Transverse colon (tissue), 4 donors: ENCODE measurements at places on chromosomes 3 and 15.

DNA sequence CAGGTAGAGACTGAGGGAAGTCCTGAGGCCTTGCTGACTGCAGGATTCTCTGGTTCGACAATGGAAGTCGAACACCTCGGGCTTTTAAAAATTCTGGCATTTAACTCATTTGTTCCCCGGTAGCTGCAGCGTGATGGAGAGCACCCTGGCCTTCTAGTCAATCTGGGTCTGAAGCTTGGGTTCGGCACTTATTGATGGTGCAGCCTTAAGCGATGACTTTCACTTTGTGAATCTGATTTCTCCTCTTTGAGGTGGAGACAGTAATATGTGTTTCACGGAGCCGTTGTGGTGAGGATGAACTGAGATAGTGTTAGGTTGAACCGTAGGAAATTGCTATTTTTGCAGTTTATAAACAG lies 621 bp upstream of the PARP6 start:
- no peaks in the 10 kb centered on the region for H3K27me3 ChIP-seq
- H3K4me1 ChIP-seq: peaks cover 14% of the 10 kb centered on the region
- H3K27ac ChIP-seq: peak overlapping the region; percentile 93
- DNase-seq: no peak

GRCh38 chr3:78736863-78737262 lies 1030.9 kb downstream of the ROBO1 start:
- H3K36me3 ChIP-seq: no peaks in the 10 kb centered on the region
- H3K4me1 ChIP-seq: no peaks in the 10 kb centered on the region
- no peaks in the 10 kb centered on the region for H3K27me3 ChIP-seq
- no peak for DNase-seq
- no peak overlapping the region for H3K27ac ChIP-seq

- H3K36me3 ChIP-seq: no peaks in the 10 kb centered on the region
- H3K4me1 ChIP-seq: peaks cover 13% of the 10 kb centered on the region
- no peak overlapping the region for H3K4me3 ChIP-seq
- no peaks in the 10 kb centered on the region for H3K27me3 ChIP-seq
- peak overlapping the region; percentile 53 for H3K27ac ChIP-seq
These were observed 122.4 kb downstream of the THSD4 start for GRCh38 chr15:71237456-71238188.

DNA sequence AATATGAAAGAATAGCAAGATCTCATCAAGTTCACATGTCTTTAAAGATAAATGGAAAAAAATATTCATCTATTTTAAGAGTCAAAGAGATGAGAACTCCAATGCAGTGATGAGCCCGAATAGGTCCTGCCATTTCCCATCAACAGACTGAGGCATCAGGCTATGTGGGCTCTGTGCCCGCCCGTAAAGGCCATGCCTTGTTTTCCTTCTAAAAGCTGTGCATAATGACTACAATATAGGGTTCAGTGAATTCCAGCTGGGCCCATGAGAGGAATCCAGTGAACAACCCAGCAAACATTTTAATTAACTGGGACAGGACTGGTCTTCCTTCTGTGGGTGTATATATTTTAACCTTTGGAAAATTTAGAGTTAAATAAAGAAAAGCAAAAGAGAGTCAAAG lies 44.6 kb downstream of the RASGRP1 start:
- no peak overlapping the region for H3K27ac ChIP-seq
- no peak for DNase-seq
- no peaks in the 10 kb centered on the region for H3K4me1 ChIP-seq
- no peaks in the 10 kb centered on the region for H3K36me3 ChIP-seq

- H3K4me3 ChIP-seq: no peak overlapping the region
- H3K27me3 ChIP-seq: no peaks in the 10 kb centered on the region
- DNase-seq: peak; percentile 18
- no peaks in the 10 kb centered on the region for H3K36me3 ChIP-seq
- H3K4me1 ChIP-seq: peaks cover 27% of the 10 kb centered on the region
These were observed 24.4 kb downstream of the SLC2A2 start for GRCh38 chr3:171001957-171002694.

DNA sequence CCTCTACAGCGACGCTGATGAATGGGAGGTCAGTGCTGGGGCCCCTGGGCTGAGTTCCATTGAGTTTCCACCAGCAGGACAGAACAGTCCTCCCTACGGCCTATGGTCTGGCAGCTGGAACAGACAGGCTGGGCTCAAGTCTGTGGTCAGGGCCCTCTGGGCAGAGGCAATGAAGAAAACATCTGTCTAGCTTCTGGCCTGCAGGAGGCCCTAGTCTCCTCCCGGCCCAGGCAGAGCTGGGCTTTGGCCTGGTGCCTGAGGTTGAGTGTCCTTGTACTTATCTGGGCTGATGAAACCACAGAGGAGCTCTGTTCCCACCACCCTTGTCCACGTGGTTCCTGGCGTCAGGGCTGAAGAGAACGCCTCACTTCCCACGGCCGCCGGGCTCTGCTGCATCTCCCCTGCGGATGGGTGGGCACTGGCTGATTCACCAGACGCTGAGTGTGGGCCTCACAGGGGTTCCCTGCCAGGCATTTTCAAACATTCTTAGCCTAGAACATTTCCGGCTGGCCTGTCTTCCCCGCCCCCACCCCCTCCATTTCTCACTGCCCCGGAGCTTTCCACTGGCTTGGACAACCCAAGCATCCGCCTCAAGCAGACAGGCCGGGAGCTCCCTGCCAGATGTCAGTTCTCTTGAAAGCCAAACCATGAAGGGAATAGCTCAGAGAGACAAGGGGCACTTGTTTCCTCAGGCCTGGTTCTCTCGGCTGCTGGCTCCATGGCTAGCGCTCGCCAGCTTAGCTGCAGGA lies 20.3 kb downstream of the PPCDC start:
- DNase-seq: peak; percentile 91
- peak overlapping the region; percentile 83 for H3K27ac ChIP-seq
- H3K4me3 ChIP-seq: no peak overlapping the region
- H3K27me3 ChIP-seq: no peaks in the 10 kb centered on the region

DNA sequence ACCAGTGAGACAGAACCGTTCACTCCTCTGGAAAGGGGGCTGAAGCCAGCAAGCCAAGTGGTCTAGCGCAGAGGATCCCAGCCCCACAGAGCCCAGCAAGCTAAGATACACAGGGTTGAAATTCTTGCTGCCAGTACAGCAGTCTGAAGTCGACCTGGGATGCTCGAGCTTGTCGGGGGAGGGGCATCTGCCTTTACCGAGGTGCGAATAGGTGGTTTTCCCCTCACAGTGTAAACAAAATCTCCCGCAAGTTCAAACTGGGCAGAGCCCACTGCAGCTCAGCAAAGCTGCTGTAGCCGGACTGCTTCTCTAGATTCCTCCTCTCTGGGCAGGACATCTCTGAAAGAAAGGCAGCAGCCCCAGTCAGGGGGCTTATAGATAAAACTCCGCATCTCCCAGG lies 11.4 kb downstream of the CEP97 start:
- no peak for DNase-seq
- H3K36me3 ChIP-seq: no peaks in the 10 kb centered on the region
- no peak overlapping the region for H3K4me3 ChIP-seq
- H3K27ac ChIP-seq: no peak overlapping the region
- no peaks in the 10 kb centered on the region for H3K4me1 ChIP-seq

- peaks cover 23% of the 10 kb centered on the region for H3K27me3 ChIP-seq
- peak; percentile 34 for DNase-seq
- no peaks in the 10 kb centered on the region for H3K36me3 ChIP-seq
- H3K27ac ChIP-seq: peak overlapping the region; percentile 84
- peak overlapping the region; percentile 95 for H3K4me3 ChIP-seq
These were observed 1.2 kb upstream of the BAHD1 start for GRCh38 chr15:40439461-40439959.

GRCh38 chr3:36900474-36901443 lies 44.1 kb downstream of the TRANK1 start:
- H3K27ac ChIP-seq: no peak overlapping the region
- no peaks in the 10 kb centered on the region for H3K4me1 ChIP-seq
- H3K27me3 ChIP-seq: no peaks in the 10 kb centered on the region
- H3K4me3 ChIP-seq: no peak overlapping the region
- H3K36me3 ChIP-seq: no peaks in the 10 kb centered on the region
- no peak for DNase-seq

- H3K4me1 ChIP-seq: no peaks in the 10 kb centered on the region
- no peaks in the 10 kb centered on the region for H3K36me3 ChIP-seq
- no peak overlapping the region for H3K4me3 ChIP-seq
- H3K27me3 ChIP-seq: no peaks in the 10 kb centered on the region
- H3K27ac ChIP-seq: no peak overlapping the region
These were observed 37.9 kb downstream of the PPCDC start for GRCh38 chr15:75061272-75061671.

GRCh38 chr15:57572468-57572867 lies 19.2 kb upstream of the MYZAP start:
- no peak overlapping the region for H3K27ac ChIP-seq
- DNase-seq: no peak
- H3K4me1 ChIP-seq: no peaks in the 10 kb centered on the region
- H3K36me3 ChIP-seq: no peaks in the 10 kb centered on the region
- H3K27me3 ChIP-seq: no peaks in the 10 kb centered on the region

DNA sequence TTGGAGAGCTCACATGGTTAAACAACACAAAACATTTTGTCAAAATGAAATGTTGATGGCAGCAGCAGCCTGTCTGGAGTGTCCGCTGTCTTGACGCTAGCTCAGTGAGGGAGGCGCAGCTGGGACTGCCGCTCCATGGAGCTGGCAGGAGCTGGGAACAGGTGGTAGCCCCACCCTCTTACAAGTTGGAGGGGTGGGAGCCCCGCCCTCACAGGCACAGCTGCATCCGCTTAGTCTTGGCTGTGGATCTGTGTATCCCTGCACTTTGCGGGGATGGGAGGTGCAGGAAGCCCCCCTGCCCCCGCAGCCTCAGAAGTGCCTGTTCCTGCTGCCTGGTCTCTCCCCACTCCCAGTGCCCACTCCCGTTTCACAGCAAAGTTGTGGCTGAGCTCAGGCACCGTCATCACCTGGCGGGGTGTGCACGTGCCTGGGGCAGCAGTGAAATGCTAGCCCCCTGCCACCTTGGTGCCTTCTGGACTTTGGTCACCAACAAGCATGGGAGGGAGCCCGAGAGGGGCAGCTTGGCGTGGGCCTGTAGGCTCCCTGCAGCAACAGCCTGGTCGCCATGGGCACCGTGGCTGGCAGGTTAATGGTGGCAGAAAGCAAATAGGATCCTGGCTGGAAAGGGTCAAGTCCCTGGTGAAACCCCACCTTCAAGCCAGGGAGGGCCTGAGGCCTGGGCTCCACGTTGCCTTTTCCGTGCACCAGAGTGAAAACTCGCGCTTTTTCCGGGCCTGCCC lies 53.8 kb upstream of the CADM2 start:
- no peaks in the 10 kb centered on the region for H3K27me3 ChIP-seq
- no peak for DNase-seq
- no peak overlapping the region for H3K4me3 ChIP-seq

GRCh38 chr15:36075333-36075732 lies 504.1 kb upstream of the CDIN1 start:
- no peaks in the 10 kb centered on the region for H3K27me3 ChIP-seq
- H3K36me3 ChIP-seq: no peaks in the 10 kb centered on the region
- H3K27ac ChIP-seq: no peak overlapping the region
- no peaks in the 10 kb centered on the region for H3K4me1 ChIP-seq
- no peak for DNase-seq
- H3K4me3 ChIP-seq: no peak overlapping the region

DNA sequence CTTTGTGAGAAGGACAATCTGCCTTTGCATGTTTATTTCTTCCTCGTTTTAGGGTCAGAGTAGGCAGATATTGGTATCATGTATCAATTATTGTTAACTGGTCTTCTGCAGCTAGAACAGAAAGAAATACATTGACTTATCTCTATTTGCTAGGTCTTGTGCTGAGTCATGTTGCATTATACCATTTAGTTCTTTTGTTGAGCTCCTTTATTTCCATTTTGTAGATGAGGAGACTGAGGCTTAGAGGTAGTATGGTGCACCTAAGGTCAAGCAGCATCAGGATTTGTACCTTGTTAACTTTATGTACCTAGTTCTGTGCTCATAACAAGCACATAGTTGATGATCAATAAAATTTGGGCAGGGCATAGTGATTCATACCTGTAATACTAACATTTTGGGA lies 182.6 kb downstream of the ITPR1 start:
- no peaks in the 10 kb centered on the region for H3K4me1 ChIP-seq
- no peak overlapping the region for H3K4me3 ChIP-seq
- H3K27me3 ChIP-seq: no peaks in the 10 kb centered on the region
- H3K27ac ChIP-seq: no peak overlapping the region
- no peak for DNase-seq
- no peaks in the 10 kb centered on the region for H3K36me3 ChIP-seq

- peaks cover 6% of the 10 kb centered on the region for H3K4me1 ChIP-seq
- no peaks in the 10 kb centered on the region for H3K36me3 ChIP-seq
- no peak for DNase-seq
These were observed 612 bp downstream of the GJD2 start for GRCh38 chr15:34754171-34754601.

- H3K27me3 ChIP-seq: no peaks in the 10 kb centered on the region
- no peaks in the 10 kb centered on the region for H3K4me1 ChIP-seq
- no peak for DNase-seq
- no peak overlapping the region for H3K4me3 ChIP-seq
These were observed 307.2 kb downstream of the FEZF2 start for GRCh38 chr3:62065985-62066693.

GRCh38 chr3:38500688-38501417 lies 4.7 kb downstream of the EXOG start:
- H3K27ac ChIP-seq: no peak overlapping the region
- H3K4me1 ChIP-seq: peaks cover 6% of the 10 kb centered on the region
- peaks cover 15% of the 10 kb centered on the region for H3K36me3 ChIP-seq
- no peaks in the 10 kb centered on the region for H3K27me3 ChIP-seq
- no peak overlapping the region for H3K4me3 ChIP-seq

- no peaks in the 10 kb centered on the region for H3K27me3 ChIP-seq
- no peak for DNase-seq
- H3K27ac ChIP-seq: no peak overlapping the region
- no peaks in the 10 kb centered on the region for H3K36me3 ChIP-seq
These were observed 12.4 kb downstream of the NDUFB4 start for GRCh38 chr3:120608506-120608905.

DNA sequence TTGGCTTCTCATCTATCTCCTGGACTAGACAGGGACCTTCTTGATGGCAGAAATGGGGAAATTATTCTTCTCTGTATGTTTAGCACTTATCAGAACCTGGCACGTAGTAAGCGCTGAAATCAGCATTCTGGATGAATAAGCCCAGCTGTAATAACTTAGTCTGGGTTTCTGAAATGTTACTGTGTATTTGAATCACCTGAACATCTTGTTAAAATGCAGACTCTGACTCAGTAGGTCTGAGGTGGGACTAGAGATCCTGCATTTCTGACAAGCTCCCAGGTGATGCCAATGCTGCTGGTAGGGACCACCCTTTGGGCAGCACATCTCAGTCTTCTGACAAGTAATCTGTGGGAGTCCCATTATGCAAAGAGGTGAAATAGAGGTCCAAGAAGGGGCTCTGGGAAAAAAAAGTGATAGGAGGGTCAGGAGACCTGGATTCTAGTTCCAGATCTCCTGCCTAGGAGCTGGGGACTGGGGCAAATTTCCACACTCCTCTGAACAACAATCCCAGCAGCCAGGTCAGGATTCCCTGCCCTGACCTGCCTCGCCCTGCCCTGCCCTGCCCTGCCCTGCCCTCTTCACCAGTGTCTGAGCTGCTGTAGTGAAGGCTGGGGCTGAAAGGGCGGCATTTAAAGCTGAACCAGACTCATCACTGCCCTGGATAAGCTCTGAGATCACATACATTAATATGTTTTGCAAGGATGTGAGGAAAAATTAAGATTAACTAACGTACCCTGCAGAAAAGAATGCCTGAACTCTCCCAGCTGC lies 17.2 kb upstream of the SLC6A11 start:
- no peaks in the 10 kb centered on the region for H3K36me3 ChIP-seq
- DNase-seq: no peak
- no peak overlapping the region for H3K27ac ChIP-seq
- H3K4me1 ChIP-seq: no peaks in the 10 kb centered on the region
- peaks cover 17% of the 10 kb centered on the region for H3K27me3 ChIP-seq

GRCh38 chr3:151426341-151426657 lies 34.6 kb downstream of the IGSF10 start:
- DNase-seq: no peak
- H3K27ac ChIP-seq: no peak overlapping the region
- H3K4me3 ChIP-seq: no peak overlapping the region
